ENCODE measurements at places on chromosomes 13 and 19.

- H3K27me3 ChIP-seq = no peaks in the 10 kb centered on the region
- H3K27ac ChIP-seq = peak overlapping the region; percentile 60
- DNase-seq = peak; percentile 65
- no peaks in the 10 kb centered on the region for H3K36me3 ChIP-seq
These were observed 14.5 kb upstream of the TNFAIP8L1 start for GRCh38 chr19:4624733-4625362.

- DNase-seq = no peak
- no peaks in the 10 kb centered on the region for H3K4me1 ChIP-seq
- H3K36me3 ChIP-seq = no peaks in the 10 kb centered on the region
- H3K27ac ChIP-seq = no peak overlapping the region
These were observed 21.5 kb downstream of the VWA8 start for GRCh38 chr13:41939398-41939797.

DNA sequence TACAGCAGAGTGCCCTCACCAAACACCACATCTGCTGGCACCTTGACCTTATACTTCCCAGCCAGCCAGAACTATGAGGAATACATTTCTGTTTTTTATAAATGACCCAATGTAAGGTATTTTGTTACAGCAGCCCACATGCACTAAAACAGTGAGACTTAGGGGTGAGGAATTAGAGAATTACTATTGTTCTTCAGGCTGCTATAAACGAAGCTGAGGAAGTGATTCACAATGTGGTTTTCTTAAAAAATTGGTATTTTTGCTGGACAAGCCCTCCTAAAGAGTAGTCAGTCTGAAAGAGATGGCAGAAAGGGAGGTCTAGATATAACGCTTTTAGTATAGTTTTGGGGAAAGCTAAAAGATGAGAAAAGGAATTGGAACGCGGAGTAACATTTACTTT is 101.0 kb downstream of the SLITRK6 start:
- no peaks in the 10 kb centered on the region for H3K4me1 ChIP-seq
- no peaks in the 10 kb centered on the region for H3K27me3 ChIP-seq
- no peak for DNase-seq
- H3K4me3 ChIP-seq = no peak overlapping the region
- H3K36me3 ChIP-seq = no peaks in the 10 kb centered on the region

DNA sequence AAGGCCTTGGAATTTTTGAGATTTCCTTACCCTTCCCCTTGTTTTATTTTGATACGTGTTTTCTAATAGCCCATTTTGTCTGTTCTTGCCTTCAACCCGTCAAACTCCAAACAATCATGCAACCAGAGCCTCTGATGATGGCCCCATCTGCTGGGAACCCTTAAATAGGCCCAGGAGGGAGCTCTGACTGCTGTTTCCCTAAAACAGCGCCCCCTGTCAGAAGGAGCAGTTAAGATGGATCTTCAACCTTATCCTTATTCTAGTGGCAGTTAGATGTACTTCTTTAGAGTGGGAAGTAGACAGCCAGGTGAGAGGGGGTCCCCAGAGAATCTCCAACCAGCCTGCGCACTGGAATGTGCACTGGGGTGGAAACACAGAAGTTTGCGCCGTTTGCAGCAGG is 1031.0 kb upstream of the PCDH9 start:
- H3K4me3 ChIP-seq = no peak overlapping the region
- H3K27ac ChIP-seq = no peak overlapping the region
- H3K27me3 ChIP-seq = no peaks in the 10 kb centered on the region
- no peak for DNase-seq
- no peaks in the 10 kb centered on the region for H3K4me1 ChIP-seq
- no peaks in the 10 kb centered on the region for H3K36me3 ChIP-seq

- no peaks in the 10 kb centered on the region for H3K4me1 ChIP-seq
- no peak overlapping the region for H3K4me3 ChIP-seq
- no peaks in the 10 kb centered on the region for H3K36me3 ChIP-seq
- H3K27ac ChIP-seq = no peak overlapping the region
These were observed 89.0 kb upstream of the SPATA13 start for GRCh38 chr13:24071423-24072075.

DNA sequence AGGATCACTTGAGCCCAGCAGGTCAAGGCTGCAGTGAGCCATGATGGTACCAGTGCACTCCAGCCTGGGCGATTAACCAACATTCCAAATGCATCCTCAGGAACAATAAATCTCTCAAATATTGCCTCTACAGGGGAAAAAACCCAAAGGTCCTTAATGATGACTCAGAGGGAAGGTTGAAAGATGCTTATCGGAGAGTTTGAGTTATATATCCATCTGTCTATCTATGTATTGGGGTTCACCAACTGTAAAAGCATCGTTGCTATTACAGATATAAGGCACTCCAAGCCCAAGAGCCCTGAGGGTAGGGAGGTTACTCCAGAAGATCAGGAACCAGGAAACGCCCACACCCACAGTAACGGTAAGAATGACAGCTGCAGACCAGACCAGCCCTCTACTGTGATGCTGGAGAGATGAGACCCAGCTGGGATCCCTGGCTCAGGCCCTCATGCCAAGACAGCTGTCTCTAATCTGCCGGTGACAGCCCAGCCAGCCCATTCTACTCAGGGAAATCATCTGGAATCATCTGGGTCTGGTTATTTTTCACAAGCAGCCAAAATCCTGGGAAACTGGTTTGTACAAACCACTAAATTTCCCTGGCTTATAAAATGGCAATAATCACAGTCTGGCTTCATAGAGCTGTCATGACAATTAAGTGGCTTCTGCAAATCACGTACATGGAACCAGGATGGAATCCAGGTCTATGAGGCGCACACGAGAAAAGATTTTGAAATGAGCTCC is 23.8 kb downstream of the TEX101 start:
- no peaks in the 10 kb centered on the region for H3K27me3 ChIP-seq
- peaks cover 16% of the 10 kb centered on the region for H3K4me1 ChIP-seq
- no peak overlapping the region for H3K4me3 ChIP-seq
- no peak for DNase-seq
- no peaks in the 10 kb centered on the region for H3K36me3 ChIP-seq
- H3K27ac ChIP-seq = no peak overlapping the region

GRCh38 chr13:29749401-29750182 is 100.8 kb downstream of the UBL3 start:
- no peak overlapping the region for H3K27ac ChIP-seq
- no peak overlapping the region for H3K4me3 ChIP-seq
- DNase-seq = no peak
- H3K36me3 ChIP-seq = no peaks in the 10 kb centered on the region
- no peaks in the 10 kb centered on the region for H3K4me1 ChIP-seq

Measured in HCT116 (cell line).